ENCODE measurements at places on chromosomes 6 and 20.

DNA sequence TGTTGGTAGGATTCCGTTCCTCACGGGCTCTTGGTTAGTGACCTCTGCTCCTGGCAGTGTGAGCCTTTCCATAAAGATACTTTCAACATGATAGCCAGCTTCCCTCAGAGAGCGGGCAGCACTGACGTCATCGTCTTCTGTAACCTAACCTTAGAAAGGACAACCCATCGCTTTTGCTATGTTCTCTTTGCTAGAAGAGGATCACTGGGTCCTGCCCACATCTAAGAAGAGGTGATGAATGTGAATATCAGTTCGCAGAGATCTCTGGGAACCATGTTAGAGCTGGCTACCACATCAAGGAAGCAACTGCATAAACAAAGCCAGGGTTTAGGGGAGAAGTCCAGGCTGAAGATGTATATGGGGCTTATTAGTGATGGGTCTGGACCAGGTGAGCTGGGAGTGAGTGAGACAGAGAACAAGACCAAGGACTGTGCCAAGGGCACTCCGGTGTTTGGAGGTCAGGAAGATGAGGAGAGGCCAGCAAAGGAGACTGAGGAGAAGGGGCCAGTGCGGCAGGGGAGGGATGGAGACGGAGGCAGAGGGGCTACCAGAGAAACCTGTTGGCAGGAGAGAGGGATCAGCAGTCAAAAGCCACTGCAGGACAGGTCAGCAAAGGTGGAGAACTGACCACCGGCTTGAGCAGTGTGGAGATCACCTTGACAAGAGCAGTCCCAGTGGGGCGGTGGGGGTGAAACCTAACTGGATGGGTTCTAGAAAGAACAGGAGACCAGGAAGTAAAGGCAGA lies 39.7 kb downstream of the PIM1 start:
- no peak for DNase-seq

DNA sequence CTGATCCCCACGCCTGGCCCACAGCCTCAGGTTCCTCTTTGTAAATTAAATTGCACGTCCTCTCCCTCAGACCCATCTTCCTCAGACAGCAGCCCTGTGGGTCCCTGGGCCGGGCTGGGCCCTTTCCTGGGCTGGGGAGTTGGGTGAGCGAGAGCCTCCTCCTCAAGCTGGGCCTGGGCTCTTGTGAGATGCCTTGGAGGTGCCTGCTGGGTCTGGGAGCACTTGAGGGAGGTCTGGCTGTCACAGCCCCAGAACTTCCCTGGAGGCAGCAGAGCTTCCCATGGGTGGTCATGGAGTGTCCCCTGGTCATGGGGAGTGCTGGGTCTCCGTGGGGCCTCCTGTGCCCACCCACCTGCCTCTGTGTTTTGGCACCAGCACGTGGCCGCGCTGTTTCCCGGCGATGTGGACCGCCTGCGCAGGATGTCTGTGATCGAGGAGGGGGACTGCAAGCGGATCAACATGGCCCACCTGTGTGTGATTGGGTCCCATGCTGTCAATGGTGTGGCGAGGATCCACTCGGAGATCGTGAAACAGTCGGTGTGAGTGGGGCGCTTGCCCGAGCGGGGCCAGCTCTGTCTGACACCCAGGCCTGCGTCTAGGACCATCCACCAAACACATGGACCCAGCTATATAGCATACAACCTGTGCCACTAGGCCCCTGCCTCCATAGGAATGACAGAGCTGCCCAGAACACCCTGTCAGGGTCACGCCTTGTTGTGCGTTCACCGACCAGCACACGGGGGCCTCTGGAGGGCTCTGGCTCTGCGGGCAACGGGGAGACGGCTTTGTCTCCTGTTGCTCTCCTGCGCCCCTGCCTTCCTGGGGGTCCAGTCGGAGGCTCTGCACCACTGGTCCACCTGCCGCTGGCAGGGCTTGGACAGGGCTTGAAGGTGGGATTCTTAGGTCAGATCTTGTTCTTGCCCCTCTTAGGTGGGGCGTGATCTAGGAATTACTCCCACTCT lies 33.0 kb downstream of the PYGB start:
- DNase-seq = no peak

DNA sequence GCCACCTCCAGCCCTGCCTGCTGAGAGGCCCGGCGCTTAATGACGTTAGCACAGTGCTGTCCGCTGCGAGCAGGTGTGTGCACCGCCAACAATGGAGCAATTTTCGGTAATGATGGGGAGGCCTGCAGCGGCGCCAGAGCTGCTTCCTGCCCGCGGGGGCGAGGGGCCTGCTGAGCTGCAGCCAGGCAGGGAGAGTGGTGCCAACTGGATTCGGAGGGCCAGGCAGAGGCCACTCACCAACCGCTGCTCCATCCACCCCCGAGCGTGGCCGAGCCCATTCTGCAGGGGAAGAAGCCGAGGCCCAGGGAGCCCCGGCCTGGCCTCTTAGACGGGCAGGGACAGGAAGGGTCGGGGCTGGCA lies 9.6 kb downstream of the HRH3 start:
- DNase-seq = no peak

DNA sequence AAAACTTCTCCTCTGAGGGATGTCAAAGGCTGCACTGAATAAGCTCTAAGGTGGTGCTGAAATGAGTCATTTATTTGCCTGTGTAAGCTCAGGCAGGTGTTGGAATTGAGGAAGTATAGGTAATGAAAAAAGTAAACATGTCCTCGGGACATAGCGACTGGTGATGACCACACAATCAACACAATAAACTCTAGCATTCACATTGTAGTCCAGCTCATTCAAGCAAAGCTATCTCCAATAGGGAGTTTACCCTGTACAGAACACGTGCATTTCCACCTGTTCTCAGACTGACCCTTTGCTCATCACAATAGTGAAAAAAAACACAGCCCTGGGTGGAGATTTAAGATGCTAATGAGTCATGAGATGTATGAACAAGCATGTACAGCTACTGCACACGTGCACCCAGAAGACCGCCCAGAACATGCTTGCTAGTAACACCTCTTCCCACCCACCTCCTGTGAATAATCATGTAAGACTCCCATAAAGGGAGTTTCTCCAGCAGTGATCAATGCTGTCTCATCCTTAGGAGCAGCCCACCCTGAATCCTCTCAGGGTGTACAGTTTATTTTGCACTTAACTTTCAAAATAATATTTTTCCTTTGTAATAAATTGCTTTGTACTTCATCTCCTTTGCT lies 33.0 kb upstream of the POU5F1 start:
- DNase-seq = no peak

DNA sequence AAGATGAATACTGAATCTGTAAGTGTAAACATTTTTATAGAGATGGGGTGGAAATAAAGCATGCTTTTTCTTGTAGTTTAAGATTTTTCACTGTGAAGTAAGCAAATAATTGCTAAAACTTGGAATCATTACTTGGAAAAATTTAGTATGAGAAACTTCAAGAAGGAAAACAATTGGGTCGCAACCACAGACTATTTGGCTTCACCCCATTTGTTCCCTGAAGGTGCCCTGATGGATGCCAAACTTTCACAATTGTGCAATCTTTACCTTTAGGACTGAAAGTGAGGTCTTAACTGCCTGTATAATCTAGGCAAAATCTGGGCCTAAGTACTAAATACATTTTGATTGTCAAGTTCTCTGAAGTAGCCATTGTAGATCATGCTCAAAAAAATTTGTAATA lies 330.1 kb downstream of the HDGFL1 start:
- DNase-seq = no peak

DNA sequence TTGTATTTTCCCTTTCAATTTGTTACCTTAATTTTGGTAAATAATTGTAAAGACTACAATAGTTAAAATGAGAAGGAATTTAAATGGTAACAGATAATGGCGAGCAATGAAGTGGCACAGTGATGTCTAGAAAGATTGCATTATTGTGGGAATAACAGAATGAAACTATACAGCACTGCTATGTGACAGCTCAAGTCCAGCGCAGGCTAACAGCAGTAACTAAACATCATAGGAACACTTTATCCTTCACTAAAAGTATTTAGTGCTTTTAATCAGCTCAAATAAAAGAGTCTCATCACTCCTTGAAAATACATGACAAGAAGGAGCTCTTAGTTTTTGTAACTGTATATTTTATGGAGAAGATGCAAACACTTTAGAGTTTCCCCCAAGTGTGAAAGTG lies 190.8 kb downstream of the TENT5A start:
- no peak for DNase-seq

DNA sequence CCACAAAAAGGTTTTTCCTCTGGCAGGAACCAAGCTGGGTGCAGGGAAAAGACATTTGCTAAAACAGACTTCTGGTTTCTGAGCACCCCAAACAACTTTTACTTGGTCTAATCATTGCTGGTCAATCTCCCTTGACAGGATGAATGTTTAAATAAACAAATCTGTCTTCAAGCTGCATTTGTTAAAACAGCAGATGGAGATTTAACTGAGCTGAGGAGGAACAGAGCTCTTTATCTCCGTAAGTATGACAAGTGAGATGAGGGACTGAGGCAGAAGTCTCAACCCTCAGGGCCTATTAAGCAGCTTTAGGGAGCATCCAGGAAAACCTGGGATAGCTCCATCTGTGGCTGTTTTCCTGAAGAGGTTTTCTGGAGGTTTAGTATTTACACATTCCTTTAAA lies 40.6 kb downstream of the NINL start:
- DNase-seq = no peak

Data from NCI-H446 (cell line).